Kidney glomerular epithelial cell (primary cell): ENCODE measurements at places on chromosomes 7 and 10.

DNA sequence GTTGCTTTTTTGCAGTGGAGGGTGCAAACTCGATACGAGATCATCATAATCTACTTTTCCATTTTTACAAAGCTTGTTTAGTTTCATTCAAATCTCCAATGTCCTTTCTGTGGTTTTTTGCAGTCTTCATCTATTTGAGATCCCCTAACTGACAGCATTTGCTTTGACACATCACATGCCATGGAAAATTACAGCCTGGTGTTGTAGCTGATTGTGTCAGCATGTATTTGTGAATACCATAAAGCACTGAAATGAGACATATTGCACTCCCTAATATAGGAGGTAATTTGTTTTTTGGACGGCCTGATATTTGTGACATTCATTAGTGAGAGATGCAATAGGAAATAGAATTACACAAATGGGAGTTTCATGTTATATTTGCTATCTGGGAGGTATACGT, 620.8 kb downstream of the KCNMA1 start:
- DNase-seq: no peak

DNA sequence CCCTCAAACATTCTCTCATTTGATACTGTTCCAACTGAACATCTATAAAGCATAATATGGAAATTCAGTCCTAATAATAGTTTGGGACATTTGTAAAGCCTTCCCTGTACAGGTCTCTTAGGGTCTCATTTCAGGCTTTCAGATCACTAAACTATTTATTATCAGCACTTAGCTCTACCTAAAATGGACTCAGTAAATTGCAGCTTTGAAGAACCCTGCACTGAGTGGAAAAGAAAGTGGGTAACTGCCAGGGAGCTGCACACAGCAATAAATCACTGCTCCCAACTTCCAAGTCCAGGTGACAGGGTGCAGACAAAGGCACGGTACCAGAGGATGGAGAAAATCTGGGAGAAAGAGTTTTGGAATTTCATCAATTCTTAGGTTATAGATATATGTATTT, 164.9 kb upstream of the AOAH start:
- DNase-seq: no peak

- DNase-seq: no peak
Observed at GRCh38 chr10:96360766-96361165, 2.0 kb upstream of the OPALIN start.

GRCh38 chr10:132064082-132064755, 1.5 kb upstream of the JAKMIP3 start:
- no peak for DNase-seq

DNA sequence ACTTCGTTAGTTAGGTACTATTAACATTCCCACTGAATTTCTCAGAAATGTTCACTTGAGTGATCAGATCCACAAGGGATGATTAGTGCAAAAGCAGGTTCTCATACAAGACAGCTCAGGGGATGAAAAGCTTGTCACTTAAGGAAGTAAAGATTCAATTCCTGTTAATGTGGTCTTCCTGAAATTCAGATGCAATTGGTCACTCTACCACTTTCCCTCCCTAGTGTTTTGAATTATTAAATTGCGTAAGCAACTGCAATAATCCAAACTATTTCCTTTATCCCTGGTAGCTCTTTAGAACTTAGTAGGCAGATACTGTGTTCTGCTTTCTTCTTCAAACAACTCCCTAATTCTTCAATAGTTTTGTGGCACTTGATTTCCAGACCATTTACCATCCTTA, 121.4 kb downstream of the MAGI2 start:
- no peak for DNase-seq

GRCh38 chr10:5604961-5605360, 61.4 kb downstream of the ASB13 start:
- DNase-seq: no peak

DNA sequence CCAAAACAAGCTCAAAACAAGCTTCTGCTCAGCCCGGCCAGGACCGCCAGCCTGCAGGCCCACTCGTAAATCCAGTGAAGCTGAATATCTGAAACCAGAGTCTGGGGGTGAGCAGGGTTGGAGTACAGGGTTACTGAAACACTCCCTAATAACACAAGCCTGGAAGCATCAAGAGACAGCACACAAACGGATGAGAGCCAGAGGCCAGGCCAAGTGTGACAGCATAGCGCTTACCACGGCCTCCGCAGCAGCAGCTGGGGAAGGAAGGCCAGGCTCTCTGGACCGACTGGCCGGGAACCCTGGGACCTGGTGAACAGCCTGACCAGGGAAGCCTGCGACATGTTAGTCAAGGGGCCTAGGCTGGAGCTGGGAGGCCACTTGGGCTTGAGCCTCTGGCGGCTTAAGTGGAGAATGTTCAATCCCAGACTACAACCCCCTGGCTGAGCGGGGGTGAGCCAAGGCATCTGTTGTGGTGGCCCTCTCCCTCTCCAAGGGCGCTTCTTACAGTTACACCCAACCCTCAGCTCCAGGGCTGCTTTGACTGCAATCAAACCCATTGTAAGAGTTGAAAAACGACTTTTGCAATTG, 21.7 kb upstream of the RNF32 start:
- no peak for DNase-seq

DNA sequence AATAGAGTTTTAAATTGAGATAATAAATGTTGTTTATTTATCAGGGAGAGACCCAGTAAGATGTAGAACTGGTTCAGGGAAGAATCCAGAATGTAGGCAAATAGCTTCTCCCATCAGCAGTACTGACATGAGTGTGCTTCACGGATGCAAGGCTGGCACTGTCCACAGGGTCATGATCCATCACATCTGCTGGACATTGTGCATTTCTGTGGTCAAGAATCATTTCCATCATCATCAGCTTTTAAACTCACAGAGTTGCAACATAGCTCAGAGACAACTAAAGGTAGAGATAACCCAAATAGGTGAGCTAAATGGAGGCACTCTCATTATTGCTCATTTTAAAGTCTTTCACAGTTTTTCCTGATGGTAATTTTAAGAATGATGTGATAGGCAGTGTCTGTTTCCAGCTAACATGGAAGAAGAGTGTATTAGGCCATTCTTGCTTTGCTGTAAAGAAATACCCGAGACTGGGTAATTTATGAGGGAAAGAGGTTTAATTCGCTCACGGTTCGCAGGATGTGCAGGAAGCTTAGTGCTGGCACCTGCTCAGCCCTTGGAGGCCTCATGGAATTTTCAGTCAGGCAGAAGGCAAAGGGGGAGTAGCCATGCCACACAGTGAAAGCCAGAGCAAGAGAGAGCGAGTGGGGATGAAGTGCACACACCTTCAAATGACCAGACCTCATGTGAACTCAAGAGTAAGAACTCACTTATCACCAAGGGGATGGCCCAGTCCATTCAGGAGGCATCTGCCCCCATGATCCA, 80.8 kb downstream of the INPP5A start:
- no peak for DNase-seq

- DNase-seq: no peak
Observed at GRCh38 chr10:42960491-42960990, 116.3 kb upstream of the RET start.

DNA sequence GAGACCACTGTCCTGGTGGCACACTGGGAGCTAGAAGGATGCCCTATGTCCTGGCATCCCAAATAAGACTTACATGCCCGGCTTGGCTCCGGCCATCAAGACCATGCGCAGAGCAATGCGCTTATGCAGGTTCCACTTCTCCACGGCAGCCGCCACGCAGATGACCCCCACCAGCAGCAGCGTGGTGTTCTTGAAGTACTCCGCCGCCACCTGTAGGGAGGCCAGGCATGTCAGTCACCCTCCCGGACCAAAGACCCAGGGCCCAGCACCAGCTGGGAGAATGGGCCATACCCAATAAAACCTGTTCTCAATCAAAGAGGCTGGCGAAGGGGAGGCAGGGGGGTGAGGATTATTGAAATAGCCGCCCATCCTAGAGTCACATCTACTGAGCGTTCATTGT, 19.9 kb downstream of the SLC13A4 start:
- DNase-seq: no peak

- peak; percentile 72 for DNase-seq
Observed at GRCh38 chr10:11782793-11783557, 40.2 kb upstream of the PROSER2 start.

- DNase-seq: no peak
Observed at GRCh38 chr7:140594131-140594691, 46.4 kb downstream of the DENND2A start.

- no peak for DNase-seq
Observed at GRCh38 chr10:96496281-96496925, 17.3 kb downstream of the TLL2 start.

DNA sequence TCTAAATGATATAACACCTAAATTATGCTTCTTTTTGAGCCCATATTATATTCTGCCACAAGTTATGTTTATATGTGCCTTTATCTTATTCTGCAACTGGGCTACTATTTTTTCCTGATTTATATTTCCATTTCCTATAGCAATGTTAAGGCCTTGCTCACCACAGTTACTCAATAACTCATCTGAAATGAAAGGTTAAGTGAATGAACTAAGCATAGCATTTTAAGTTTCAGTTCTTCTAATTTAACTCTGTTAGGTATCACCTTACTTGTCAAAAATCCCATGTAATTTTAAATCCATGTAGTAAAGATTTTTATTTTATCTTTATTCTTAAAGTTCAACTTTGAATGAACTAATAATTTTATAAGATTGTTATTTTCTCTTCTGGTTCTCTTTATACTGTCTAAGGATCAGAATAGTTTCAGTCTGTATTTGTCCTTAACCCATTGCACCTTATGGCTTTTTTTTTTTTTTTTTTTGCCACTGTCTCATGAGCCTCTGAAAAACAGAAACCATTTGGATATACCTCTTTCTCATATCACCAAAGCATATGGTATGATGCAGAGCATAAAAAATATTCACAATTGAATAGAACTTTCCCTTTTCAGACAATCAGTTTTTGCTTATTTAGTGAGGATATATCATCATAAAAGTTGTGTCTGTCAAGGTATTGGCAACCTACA, 301.8 kb upstream of the ZWINT start:
- DNase-seq: no peak

DNA sequence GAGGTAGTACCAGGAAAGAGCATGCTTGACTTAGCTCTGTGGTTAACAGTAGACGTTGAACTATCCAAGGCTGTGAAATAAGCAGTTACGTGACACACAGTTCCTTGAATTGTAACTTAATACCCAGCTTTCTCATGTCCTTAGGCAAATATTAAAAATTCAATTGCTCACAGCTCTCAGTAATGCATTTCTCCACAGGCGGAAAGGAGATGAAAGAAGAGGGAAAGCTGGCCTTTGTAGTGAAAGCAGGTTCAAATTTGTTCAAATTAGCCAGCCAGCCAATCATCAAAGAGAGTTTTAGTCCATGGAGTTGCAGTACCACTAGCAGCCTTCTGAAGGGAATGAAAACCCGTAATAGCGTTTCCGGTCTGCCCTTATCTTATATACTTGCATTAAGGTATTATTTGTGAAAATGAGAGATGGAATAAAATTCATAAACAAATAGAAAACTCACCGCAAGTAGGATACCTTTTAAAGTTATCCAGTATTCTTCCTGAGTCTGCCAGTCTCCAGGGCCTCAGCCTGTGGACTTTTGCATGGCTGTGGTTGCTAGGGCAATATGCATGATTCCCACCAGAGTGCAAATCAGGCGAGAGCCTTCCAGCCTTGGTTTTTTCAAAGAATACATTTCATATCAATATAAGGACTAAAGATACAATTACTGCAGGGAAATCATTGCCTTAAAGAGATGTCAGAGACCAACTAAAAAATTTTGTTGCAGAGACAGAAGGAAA, 795.5 kb downstream of the TNS3 start:
- peak; percentile 58 for DNase-seq

DNA sequence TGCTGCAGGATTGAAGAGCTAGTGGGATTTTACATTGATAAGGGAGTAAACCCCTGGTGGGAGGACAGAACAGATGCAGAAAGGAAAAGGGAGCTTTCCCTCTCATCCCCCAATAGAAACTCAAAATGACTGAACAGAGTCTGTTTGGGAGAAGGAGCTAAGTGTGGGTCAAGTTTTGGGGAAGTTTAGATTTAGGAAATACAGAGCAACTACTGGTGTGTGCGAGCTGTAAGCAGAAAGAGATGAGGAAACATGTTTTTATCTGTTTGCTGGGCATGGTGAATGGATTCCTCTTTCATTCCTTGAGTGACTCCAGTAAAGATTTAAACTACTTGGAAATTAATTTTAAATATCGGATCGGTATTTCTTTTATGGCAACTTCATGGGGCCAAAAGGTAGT, 132.7 kb downstream of the AOAH start:
- no peak for DNase-seq

DNA sequence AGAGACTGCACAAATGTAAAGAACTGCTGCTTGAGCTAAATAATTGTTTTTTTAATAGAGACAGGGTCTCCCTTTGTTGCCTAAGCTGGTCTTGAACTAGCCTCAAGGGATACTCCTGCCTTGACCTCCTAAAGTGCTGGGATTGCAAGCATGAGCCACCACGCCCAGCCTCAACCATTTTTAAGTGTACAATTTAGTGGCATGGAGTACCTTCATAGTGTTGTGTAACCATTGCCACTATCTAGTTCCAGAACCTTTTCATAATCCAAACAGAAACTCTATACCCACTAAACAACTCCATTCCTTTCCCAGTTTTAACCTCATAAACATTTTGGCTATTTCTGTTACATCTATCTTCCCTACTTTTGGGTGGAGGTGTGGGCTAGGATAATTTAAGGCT, 6.7 kb downstream of the EIF4H start:
- no peak for DNase-seq

GRCh38 chr7:26376175-26376917, 84.7 kb downstream of the SNX10 start:
- DNase-seq: no peak

- no peak for DNase-seq
Observed at GRCh38 chr7:79719216-79719615, 265.7 kb upstream of the MAGI2 start.

DNA sequence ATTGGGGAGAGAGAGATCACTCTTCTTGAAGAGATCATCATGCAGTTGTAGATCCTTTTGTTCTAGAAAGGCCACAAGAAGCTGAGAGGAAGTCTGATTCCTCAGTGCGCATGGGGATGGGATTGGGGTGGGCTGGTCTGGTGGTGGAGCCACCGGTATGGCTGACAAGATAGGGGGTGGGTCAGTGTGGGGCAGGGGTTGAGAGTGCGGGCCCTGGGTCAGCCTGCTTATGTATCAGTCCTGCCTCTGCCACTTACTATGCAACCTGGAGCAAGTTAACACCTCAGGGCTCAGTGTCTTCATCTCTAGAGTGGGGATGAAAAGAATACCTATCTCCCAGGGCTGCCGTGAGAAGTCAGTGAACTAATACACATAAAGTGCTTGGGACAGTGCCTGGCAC, 8.0 kb downstream of the SMARCD3 start:
- DNase-seq: no peak

GRCh38 chr7:81407094-81407493, 362.8 kb downstream of the HGF start:
- DNase-seq: no peak
